ENCODE measurements at places on chromosomes 11 and 22. TPM values are rescaled to one million over a fixed set of nuclear protein-coding genes. Genes with fewer than 3 reads are reported as not detected.

DNA sequence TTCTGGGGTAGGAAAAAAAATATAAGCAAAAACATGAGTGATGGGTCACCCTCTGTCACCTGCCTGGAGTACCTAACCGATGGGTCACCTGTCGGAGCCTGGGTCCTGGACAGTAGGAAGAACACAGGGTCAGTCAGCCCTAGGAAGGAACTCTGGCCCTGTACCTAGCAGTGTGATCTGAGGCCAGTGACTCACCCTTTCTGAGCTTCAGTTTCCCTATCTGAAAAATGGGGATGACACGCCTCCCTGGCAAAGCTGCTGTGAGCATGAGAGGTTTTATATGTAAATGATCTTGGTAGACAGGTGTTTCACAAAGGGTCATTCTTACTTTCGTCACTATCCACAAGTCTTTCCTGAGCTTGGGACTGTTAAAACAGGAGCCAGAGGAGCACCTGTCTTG is 182.0 kb downstream of the ST3GAL4 start:
- no peak for DNase-seq

DNA sequence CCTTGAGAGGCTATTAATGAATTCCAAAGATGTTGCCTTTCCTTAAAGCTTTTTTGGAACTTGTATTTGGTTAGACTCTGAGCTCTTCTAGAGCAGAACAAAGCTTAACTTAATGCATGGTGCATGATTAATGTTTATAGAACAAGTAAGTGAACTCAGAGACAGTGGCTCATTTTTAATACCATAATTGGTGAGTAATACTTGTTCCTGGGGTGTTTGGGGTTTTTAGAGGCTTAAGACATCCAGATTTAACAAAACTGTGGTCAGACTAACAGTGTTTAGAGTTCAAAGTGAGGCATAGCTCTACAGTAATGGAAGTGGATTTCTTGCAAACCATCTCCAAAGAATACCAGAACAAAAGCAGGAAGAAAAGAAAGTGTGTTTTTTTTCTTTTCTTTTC is 73.7 kb upstream of the CTSC start:
- DNase-seq = no peak

GRCh38 chr11:30446520-30446919 is 123.6 kb downstream of the ARL14EP start:
- DNase-seq = no peak

GRCh38 chr22:37310075-37310606 is 27.8 kb downstream of the CYTH4 start:
- DNase-seq = no peak

GRCh38 chr11:34565417-34566207 is 52.0 kb upstream of the ELF5 start:
- DNase-seq = peak; percentile 39

- DNase-seq = peak; percentile 45
Measured at GRCh38 chr11:18046116-18046777, at the start of gene TPH1. Gene TPH1, minus strand, starts transcription at chr11:18046269. Its CDS starts 5,507 bp downstream, at chr11:18040762.

DNA sequence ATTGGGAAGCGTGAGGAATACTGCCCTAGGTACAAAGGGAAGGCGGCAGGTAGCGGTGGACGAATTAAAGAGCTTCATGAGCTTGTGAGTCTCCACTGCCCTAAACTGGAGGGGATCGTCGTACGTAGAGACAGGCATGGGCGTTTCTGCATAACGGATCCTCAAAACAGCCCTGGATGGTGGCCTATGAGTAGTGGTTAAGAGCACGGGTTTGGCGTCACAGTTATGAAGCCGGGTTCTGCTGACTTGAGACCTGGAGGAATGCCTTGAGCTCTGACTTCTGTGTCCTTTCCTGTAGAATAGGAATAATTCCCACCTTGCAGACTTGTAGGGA is 335 bp downstream of the TMEM138 start:
- DNase-seq = peak; percentile 32

DNA sequence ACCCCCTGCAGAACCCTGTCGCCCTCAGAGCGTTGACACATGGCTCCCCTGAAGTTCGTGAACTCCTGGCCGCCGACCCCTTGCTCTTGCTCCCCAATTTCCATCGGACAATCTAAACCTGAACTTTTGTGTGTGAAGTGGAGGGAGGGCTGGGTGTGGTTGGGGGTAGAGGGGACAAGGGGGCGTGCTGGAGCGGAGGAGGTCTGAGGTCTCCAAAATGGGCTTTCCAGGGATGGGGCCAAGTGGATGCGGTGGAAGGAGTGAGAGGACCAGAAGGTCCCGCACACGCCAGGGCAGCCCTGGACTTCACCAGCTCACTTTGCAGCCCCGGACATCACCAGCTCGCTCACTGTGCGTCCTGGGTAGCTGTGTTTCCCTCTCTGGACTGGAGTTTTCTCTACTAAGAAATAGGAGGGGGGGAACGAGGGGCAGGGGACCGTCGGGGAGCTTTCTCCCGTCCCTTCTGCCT is 18.6 kb downstream of the CREB3L1 start:
- no peak for DNase-seq

DNA sequence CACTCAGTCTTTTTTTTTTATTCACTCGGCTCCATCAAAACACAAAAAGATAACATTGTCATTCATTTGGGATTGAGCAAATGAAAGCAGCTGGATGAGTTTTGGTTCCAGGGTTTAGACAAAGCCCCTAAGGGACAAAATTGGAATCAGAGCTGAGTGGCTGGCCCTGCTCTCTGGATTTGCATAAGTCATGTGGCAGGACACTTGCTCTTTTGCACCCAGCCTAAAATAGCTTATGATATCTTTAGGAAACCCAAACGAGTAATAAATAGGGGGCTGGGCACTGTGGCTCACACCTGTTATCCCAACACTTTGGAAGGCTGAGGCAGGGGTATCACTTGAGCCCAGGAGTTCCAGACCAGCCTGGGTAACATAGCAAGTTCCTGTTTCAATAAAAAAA is 11.0 kb upstream of the TMEM121B start:
- no peak for DNase-seq

- no peak for DNase-seq
Measured at GRCh38 chr11:65452806-65453490, 30.4 kb downstream of the NEAT1 start.

DNA sequence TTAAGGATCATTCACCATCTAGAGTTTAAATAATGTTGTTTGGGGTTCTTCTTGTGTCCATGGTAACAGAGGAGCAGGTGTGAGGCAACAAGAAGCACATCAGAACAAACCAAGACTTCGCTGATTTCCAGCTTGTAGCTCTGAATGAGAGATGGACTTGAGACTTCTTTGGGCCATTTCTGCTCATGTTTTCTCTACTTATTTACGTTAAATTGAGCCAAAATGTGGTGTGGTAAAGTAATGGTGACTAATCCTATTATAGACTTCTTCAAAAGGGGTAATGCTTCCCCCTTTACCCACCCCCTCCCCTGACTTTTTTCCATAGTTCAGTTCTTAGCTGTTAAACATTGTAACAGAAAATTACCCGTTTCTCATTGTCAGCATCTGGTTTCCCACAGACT is 65.2 kb downstream of the CSTPP1 start:
- no peak for DNase-seq

DNA sequence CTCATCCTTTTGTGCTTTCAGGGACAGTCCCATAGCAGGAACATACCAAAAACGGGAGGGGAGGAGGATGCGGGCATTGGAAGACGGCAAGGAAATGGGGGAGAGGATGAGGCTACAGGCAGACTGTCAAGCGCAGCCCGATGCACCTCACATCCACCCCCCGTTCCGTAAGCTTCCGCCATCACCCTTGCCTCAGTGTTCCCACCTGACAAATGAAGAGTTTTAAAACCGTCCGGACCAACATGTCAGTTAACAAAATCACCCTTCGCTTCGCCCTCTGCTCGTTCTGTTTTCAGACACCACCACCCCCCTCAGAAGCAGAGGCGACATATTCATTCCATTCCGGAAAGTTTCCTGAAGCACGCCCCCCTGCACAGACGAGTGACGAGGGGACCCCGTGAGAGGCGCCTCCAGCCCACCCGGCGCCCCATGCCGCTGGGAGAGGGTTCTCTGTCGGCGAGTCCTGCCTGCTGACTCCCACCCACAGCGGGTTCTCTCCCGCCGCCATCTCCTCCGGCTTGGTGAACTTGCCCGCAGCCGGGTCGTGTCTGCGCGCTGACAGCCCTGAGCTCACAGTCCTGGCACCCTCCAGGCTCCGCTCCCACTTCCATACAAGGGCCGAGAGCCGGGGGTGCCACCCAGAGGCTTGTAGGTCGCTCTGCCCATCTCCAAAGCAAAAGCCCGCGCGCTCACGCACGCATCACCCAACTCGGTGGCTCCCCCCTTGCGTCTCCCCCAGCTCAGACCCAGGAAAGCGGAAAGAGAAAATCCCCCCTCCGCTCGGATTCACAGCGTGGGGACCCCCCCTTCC is 1.5 kb downstream of the IGSF9B start:
- no peak for DNase-seq

DNA sequence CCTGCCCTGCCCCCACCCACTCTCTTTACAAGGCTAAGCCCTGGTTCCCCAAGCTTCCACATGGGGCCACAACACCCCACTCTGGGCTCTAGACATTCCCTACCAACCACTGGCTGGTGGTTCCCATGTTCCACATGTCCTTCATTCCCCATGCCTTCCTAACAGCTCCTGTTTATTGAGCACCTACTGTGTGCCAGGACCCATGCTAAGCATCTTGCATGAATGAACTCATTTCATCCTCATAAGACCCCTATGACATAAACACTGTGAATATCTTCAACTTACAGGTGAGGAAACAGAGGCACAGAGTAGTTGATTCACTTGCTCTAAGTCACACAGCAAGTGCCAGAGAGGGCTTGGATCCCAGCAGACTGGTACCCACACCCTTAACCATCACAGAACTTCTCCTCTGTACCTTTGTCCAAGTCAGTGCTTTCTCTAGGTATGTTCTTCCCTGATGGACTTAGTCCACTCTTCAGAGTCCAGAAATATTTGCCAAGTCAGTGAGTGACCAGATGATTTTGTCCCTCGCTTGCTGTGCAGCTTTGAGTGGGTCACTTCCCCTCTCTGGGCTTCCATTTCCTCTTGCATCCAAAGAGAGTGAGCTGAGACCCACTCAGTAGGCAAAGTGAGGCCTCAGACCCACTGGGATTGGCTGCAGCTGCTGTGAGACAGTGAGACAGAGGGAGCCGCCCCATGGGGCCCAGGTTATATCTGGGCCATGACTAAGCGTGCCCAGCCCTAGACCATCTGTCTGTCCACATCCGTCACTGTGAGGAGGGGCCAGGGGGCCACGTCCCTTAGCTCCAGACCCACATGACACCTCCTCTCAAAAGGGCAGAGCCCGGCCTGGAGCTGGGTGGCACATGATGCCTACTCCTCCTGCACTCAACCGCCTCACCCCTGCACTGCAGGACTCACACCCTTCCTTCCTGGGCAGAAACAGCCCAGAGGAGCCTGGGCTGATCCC is 132.4 kb downstream of the MN1 start:
- peak; percentile 38 for DNase-seq

DNA sequence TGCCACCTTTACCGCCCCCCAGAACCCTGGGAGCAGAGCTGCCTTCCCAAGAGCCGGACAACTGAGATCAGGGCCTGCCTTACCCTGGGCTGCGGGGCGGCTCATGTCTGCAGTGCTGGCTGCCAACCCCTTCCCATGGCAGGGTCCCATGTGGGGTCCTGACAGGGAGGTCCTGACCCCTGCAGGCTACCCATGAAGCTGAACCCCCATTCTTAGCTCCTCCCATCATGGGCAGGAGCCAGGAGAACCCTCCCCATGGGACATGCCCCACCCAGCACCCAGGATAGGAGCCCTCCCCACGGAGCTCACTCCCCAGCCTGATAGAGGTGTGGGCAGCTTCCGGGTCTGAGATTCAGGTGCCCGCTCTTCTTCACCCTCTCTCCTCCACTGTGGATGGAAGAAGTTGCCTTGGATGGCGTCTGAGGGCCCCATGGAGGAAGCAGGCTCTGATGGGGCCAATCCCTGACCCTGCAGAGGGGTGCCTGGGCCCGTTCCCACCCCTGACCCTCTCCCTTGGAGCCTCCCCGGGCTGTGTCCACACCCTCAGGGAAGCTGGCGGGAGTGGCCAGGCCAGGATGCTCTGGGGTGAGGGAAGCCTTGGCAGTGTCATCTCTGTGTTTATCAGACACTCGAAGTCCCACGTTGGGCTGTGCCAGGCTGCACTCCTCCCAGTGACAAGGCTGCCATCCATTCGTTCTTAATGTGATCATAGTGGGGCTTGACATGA is 1508.2 kb downstream of the BRD1 start:
- no peak for DNase-seq

GRCh38 chr11:93289782-93290463 is 40.6 kb upstream of the DEUP1 start:
- DNase-seq = no peak

DNA sequence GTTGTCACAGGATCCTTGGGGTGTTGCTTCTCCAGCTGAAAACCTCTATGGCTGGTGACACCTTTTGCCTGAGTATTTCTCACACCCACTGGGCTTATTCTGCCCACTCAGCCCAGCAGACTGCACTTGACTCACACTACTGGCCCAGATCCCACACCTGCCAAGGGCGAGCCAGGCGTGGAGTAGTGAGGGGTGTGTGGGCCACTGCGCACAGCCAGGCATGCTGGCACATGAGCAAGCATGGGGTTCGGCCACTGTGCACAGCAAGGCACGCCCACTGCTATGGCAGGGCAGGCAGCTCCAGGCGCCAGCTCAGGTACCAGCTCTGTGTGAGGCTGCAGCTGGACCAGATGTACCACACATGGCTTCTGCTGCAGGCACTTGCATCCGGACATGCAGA is 116.5 kb upstream of the MTNR1B start:
- DNase-seq = peak; percentile 29

DNA sequence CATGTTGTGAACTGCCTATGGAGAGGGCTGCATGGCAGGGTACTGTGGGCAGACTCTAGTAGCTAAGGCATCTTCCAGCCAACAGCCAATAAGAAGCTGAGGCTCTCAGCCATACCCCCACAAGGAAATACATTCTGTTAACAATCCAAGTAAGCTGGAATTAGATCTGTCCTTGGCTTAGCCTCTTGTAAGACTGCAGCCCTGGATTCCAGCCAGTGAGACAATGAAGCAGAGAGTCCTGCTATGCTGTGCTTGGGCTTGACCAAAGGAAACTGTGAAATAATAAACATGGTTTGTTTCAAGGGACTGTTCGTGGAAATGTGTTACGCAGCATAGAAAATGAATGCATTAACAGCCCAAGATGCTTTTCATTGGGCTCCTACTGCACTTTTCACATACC is 1097.4 kb upstream of the CCDC90B start:
- DNase-seq = no peak

- DNase-seq = no peak
Measured at GRCh38 chr11:125343086-125343717, 152.9 kb downstream of the FEZ1 start.

- no peak for DNase-seq
Measured at GRCh38 chr11:20790622-20791021, 121.2 kb downstream of the NELL1 start.

- DNase-seq = no peak
Measured at GRCh38 chr22:45818424-45819085, 146.9 kb downstream of the ATXN10 start.

CD6 gene
- total RNA-seq = 3.0 TPM

CEND1 gene
- 0.40 TPM for total RNA-seq

BCO2 gene
- 1.7 TPM for total RNA-seq

UBTFL1 gene
- not detected for total RNA-seq

CSNK2A3 gene
- total RNA-seq = 0.64 TPM

CASTOR1 gene
- total RNA-seq = 5.0 TPM

THY1 gene
- 6.9 TPM for total RNA-seq

TRIM49 gene
- total RNA-seq = not detected

ZNF215 gene
- 3.6 TPM for total RNA-seq

ARFIP2 gene
- 87.3 TPM for total RNA-seq

GPHA2 gene
- total RNA-seq = not detected

PIWIL4 gene
- total RNA-seq = 6.3 TPM

OR2D2 gene
- 0.40 TPM for total RNA-seq
